Epithelial cell of umbilical artery (primary cell): ENCODE measurements at places on chromosomes 11 and 22. TPM values are rescaled to one million over a fixed set of nuclear protein-coding genes. Genes with fewer than 3 reads are reported as not detected.

The CFAP300 gene
- 0.61 TPM in 1 of 2 replicates, not detected in the other for total RNA-seq

The POLR2F gene
- 46.0 and 78.0 TPM in 2 replicates for total RNA-seq

The KCNJ5 gene
- total RNA-seq, result 0.30 TPM in 1 of 2 replicates, not detected in the other

The TRIM48 gene
- total RNA-seq, result not detected in 2 replicates
